ENCODE measurements at places on chromosomes 12 and 14. TPM values are rescaled to one million over a fixed set of nuclear protein-coding genes. Genes with fewer than 3 reads are reported as not detected.

INHBC gene
- total RNA-seq: not detected

GRCh38 chr12:53657041-53657440, 18.8 kb downstream of the ATP5MC2 start:
- no peak overlapping the region for H3K27ac ChIP-seq
- peaks cover 3% of the 10 kb centered on the region for H3K36me3 ChIP-seq
- no peaks in the 10 kb centered on the region for H3K4me1 ChIP-seq
- H3K27me3 ChIP-seq: no peaks in the 10 kb centered on the region

DNA sequence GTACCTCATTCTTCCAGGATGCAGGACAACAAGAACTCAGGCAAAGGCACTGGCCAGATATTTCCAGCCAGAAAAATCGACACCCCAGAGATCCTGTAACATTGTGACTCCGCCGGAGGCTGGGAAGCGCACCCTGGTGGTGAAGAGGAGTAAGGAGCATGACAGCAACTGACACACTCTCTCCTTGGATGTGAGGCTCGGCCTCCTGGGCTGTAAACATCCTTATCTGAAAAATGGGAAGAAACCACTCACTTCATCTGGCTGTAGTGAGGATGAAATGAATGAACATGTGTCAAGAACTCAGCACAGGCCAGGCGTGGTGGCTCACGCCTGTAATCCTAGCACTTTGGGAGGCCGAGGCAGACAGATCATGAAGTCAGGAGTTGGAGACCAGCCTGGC, 27.5 kb downstream of the TCHP start:
- DNase-seq: peak; percentile 56
- H3K27me3 ChIP-seq: no peaks in the 10 kb centered on the region
- H3K4me1 ChIP-seq: no peaks in the 10 kb centered on the region
- no peak overlapping the region for H3K4me3 ChIP-seq

- H3K4me3 ChIP-seq: peak overlapping the region; percentile 87
- peak overlapping the region; percentile 86 for H3K27ac ChIP-seq
- no peaks in the 10 kb centered on the region for H3K27me3 ChIP-seq
- peaks cover 14% of the 10 kb centered on the region for H3K36me3 ChIP-seq
- peaks cover 26% of the 10 kb centered on the region for H3K4me1 ChIP-seq
These were observed 668 bp downstream of the APPL2 start for GRCh38 chr12:105235281-105235731.

TNFAIP2 gene
- 0.23 TPM for total RNA-seq

KRT8 gene
- total RNA-seq: not detected

PLBD1 gene
- not detected for total RNA-seq

FMNL3 gene
- 54.5 TPM for total RNA-seq

DNA sequence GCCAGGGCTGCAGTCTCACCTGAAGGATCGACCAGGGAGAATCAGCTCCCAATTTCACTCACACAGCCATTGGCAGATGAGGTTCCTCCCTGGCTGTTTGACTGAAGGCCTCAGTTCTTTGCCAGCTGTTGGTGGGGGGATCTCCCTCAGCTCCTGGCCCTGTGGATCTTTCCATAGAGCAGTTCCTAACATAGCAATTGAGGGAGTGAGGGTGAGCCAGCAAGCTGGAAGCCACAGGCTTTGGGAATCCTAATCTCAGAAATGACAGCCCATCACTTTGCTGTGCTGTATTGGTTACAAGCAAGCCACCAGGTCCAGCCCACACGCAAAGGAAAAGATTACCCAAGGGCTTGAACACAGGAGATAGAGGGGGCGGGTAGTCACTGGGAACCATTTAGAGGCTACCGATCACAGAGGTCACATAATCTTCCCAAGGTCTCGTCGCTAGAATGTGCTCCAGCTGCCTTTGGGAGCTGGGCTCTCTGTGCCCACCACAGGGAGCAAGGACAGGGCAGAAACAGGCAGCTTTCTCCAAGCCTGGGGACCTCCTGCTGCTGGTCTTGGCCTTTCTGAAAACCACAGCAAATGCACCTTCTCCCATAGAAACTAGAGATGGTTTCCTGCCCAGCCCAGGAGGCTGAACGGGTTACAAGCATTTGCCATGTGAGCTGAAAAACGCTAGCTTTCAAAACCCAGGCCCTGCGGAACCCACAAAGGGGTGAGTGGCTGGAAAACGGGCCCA, 4.6 kb upstream of the OTUB2 start:
- DNase-seq: peak; percentile 59
- peak overlapping the region; percentile 70 for H3K27ac ChIP-seq
- H3K4me1 ChIP-seq: peaks cover 40% of the 10 kb centered on the region
- H3K27me3 ChIP-seq: peaks cover 34% of the 10 kb centered on the region
- peak overlapping the region; percentile 48 for H3K4me3 ChIP-seq
- no peaks in the 10 kb centered on the region for H3K36me3 ChIP-seq

GRCh38 chr14:61611880-61612630, 83.3 kb upstream of the HIF1A start:
- no peak overlapping the region for H3K4me3 ChIP-seq
- H3K27me3 ChIP-seq: no peaks in the 10 kb centered on the region
- peaks cover 6% of the 10 kb centered on the region for H3K4me1 ChIP-seq
- DNase-seq: no peak
- no peaks in the 10 kb centered on the region for H3K36me3 ChIP-seq

GRCh38 chr12:49854976-49855375, 12.1 kb upstream of the BCDIN3D start:
- H3K27ac ChIP-seq: no peak overlapping the region
- H3K36me3 ChIP-seq: no peaks in the 10 kb centered on the region
- DNase-seq: no peak
- H3K4me3 ChIP-seq: no peak overlapping the region

DNA sequence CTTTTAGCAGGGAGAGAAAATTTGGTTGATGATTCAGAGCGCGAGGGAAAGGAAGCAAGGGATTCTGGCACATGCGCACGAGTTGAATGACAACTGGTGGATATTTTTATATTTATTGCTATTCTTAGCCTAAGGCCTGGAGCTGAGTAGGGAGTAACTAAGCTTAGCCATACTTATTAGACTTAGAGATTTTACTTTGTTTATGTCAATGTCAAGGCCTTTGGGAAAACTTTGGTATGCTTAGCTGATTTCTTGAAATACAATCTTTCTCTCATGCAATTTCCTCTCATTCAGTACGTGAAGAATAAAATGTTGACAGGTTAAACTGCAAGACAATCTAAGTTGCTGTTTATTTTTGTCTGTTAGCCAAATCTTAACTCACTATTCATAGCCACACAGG, 101.1 kb downstream of the CRADD start:
- H3K27me3 ChIP-seq: no peaks in the 10 kb centered on the region
- H3K36me3 ChIP-seq: peaks cover 9% of the 10 kb centered on the region
- H3K27ac ChIP-seq: no peak overlapping the region
- no peak overlapping the region for H3K4me3 ChIP-seq
- H3K4me1 ChIP-seq: peaks cover 13% of the 10 kb centered on the region
- no peak for DNase-seq

DNA sequence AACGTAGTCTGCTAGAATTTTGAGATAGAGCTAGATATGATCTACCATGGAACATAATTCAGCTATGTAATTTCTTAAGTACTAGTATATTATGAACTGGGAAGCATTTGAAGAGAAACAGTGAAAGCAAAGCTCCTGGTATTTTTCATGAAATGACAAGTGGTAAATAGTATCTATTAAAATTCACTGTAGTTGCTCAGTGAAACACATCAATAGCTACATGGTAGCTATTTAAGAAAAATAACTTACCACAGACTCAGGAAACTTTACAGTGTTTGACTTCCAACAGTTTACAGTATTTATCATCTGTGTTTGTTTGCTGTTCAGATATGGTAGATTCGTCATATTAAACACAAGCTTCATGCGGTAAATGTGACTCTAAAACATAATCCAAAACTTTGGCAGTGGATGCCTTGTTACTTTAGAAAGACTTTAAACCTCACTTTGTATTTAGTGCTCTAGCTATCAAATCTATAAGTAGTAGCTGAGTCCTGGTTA, 25.2 kb downstream of the WNK1 start:
- peaks cover 18% of the 10 kb centered on the region for H3K36me3 ChIP-seq
- DNase-seq: no peak
- no peaks in the 10 kb centered on the region for H3K27me3 ChIP-seq
- H3K27ac ChIP-seq: no peak overlapping the region

ADCY6 gene
- total RNA-seq: 0.18 TPM

- H3K27me3 ChIP-seq: no peaks in the 10 kb centered on the region
- peak; percentile 45 for DNase-seq
- peaks cover 35% of the 10 kb centered on the region for H3K4me1 ChIP-seq
- H3K36me3 ChIP-seq: peaks cover 30% of the 10 kb centered on the region
- peak overlapping the region; percentile 96 for H3K27ac ChIP-seq
These were observed 800 bp downstream of the PCNX4 start for GRCh38 chr14:60092526-60092920.

JDP2 gene
- total RNA-seq: 1.4 TPM
